ENCODE measurements at places on chromosomes 5 and 9. TPM values are rescaled to one million over a fixed set of nuclear protein-coding genes. Genes with fewer than 3 reads are reported as not detected.

DNA sequence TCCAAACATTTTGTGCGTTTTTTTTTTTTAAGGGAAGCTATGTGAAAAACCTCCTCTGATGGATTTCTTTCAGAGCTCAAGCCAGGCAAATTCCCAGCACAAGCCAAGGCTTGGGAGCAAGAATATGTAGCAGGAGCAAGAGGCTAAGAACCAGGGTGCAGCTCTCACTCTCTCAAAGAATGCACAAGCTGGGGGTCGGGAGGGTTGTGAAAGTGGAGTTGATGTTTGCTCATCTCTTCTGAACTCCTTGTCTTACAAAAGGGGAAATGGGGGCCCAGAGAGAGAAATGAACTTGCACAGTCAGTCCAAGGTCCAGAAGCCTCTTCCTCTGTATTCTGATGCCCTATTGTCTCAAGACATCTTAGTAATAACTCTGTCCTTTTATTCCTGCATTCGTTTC lies 7.7 kb upstream of the TRAF1 start:
- H3K36me3 ChIP-seq: no peaks in the 10 kb centered on the region
- DNase-seq: no peak
- peak overlapping the region; percentile 99 for H3K27ac ChIP-seq
- peaks cover 58% of the 10 kb centered on the region for H3K4me1 ChIP-seq
- no peak overlapping the region for H3K4me3 ChIP-seq
- no peaks in the 10 kb centered on the region for H3K27me3 ChIP-seq

GRCh38 chr5:179267671-179268083 lies 77.6 kb downstream of the ADAMTS2 start:
- H3K27me3 ChIP-seq: peaks cover 28% of the 10 kb centered on the region
- no peak for DNase-seq

GRCh38 chr9:113612828-113613227 lies 149.3 kb downstream of the RGS3 start:
- no peaks in the 10 kb centered on the region for H3K4me1 ChIP-seq
- no peaks in the 10 kb centered on the region for H3K27me3 ChIP-seq
- no peaks in the 10 kb centered on the region for H3K36me3 ChIP-seq
- no peak overlapping the region for H3K4me3 ChIP-seq
- no peak for DNase-seq
- H3K27ac ChIP-seq: no peak overlapping the region

DNA sequence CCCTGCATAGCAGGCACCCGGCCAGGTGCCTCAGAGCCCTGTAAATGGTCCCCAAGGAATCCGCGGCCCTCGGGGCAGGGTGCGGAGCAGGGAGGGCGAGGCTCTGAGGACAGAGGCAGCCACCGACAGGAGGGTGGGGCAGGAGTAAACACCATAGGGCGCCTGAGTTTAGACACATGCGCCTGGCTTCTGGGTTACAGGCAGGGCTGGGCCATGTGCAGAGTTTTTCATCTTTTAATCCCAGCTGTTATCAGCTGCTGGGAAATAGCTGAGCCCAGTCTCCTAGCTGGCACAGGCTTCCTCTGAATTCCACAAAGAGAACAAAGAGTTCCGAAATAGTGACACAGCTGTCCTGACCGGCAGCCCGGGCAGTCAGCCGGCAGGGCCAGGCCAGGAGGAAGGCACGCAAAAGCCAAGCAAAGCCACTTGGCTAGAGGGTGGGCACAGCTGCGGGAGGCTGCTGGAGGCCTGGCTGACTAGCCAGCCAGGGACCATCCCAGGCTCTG lies 98.9 kb upstream of the PHYKPL start:
- H3K36me3 ChIP-seq: no peaks in the 10 kb centered on the region
- H3K4me3 ChIP-seq: no peak overlapping the region
- no peak for DNase-seq
- peaks cover 6% of the 10 kb centered on the region for H3K4me1 ChIP-seq
- H3K27ac ChIP-seq: no peak overlapping the region

DNA sequence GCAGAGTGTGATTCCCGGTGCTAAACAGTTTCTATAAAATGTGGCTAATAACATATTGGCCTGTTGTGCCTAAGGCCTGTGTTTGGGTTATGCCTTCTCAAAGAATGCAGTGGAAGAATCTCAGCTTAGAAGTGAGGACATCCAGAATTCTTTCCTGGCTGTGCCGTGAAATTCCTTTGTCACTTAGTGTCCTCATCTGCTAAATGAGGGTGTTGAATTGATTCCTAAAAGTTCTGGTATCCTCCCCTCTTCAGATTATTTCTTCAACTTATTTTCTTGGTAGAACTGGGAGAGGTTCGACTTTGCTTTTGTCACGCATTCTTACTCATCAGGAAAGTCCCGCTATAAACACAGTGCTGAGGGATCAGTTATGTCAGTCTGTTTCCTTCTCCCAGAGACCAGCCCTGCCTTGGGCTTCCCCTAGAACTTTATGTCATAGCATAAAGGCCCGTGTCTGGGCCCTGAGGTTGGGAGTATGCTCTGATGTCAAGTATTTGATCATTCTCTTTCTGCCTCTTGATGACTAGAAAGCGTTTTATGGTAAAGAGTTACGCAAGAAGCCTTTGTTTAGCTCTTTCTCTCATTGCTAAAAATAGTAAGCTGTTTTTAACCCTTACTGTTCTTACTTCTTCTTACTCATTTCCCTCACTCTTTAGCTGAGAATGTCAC lies 29.5 kb downstream of the MTAP start:
- H3K27me3 ChIP-seq: no peaks in the 10 kb centered on the region
- no peaks in the 10 kb centered on the region for H3K36me3 ChIP-seq
- no peaks in the 10 kb centered on the region for H3K4me1 ChIP-seq
- no peak overlapping the region for H3K4me3 ChIP-seq
- DNase-seq: no peak

GRCh38 chr5:50964746-50965653 lies 298.6 kb downstream of the PARP8 start:
- H3K36me3 ChIP-seq: no peaks in the 10 kb centered on the region
- H3K27me3 ChIP-seq: peaks cover 67% of the 10 kb centered on the region
- no peak for DNase-seq
- peaks cover 12% of the 10 kb centered on the region for H3K4me1 ChIP-seq
- no peak overlapping the region for H3K4me3 ChIP-seq

GRCh38 chr5:172920447-172920849 lies 38.8 kb upstream of the RPL26L1 start:
- no peak overlapping the region for H3K4me3 ChIP-seq
- H3K27ac ChIP-seq: no peak overlapping the region
- peaks cover 16% of the 10 kb centered on the region for H3K36me3 ChIP-seq
- DNase-seq: no peak

GRCh38 chr9:105632807-105633206 lies 29.4 kb upstream of the TAL2 start:
- no peak overlapping the region for H3K4me3 ChIP-seq
- no peak overlapping the region for H3K27ac ChIP-seq
- H3K36me3 ChIP-seq: no peaks in the 10 kb centered on the region
- H3K27me3 ChIP-seq: no peaks in the 10 kb centered on the region
- no peak for DNase-seq

DNA sequence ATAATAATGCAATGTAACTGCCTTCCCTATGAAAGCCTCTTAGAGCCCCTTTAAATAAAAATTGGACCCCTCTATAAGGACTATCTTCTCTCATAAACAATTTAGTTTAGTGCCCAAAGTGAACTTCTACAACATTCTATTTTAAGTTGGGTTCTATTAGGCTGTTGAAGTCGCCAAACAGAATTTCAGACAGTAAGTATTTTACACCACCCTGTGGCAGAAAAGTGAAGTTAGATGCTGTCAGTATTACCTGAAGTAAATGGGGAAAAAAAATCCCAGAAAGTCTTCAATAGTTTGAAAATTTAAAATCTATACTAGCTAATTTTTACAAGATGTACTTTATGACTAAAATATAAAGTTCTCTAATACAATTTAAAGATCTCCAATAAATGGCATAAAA lies 29.5 kb downstream of the CAAP1 start:
- H3K4me3 ChIP-seq: no peak overlapping the region
- H3K27me3 ChIP-seq: no peaks in the 10 kb centered on the region
- H3K36me3 ChIP-seq: no peaks in the 10 kb centered on the region
- H3K27ac ChIP-seq: no peak overlapping the region
- no peak for DNase-seq

DNA sequence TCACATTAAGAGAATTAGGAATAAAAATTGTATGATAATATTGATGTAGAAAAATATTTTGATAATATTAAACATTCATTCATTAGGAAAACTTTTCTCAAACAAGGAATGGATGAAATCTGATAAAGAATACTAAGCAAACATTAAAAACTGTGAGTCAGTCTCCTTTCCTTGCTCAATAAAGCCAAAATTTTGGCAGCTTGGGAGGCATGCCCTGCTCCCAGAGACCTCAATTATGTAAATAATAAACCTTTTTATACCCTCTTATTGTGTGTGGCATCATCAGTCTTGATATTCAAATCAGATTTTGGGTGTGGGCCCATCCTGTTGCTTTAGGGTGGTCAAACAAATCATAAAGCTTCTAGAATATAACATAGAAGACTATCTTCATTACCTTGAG lies 36.6 kb upstream of the CCL21 start:
- peaks cover 13% of the 10 kb centered on the region for H3K27me3 ChIP-seq
- DNase-seq: no peak
- H3K4me3 ChIP-seq: no peak overlapping the region
- no peaks in the 10 kb centered on the region for H3K36me3 ChIP-seq
- H3K27ac ChIP-seq: no peak overlapping the region

- DNase-seq: no peak
- H3K4me1 ChIP-seq: no peaks in the 10 kb centered on the region
- H3K36me3 ChIP-seq: no peaks in the 10 kb centered on the region
- H3K4me3 ChIP-seq: no peak overlapping the region
Observed at GRCh38 chr5:19270153-19270552, 717.8 kb downstream of the CDH18 start.

GRCh38 chr5:90311401-90311800 lies 98.2 kb downstream of the CETN3 start:
- H3K36me3 ChIP-seq: no peaks in the 10 kb centered on the region
- no peak overlapping the region for H3K27ac ChIP-seq
- no peak for DNase-seq
- H3K4me1 ChIP-seq: no peaks in the 10 kb centered on the region

The IL3 gene
- not detected for total RNA-seq

The LRRC19 gene
- total RNA-seq: not detected

The GCNT4 gene
- total RNA-seq: 14.7 TPM

Data from T-cell (primary cell).